ENCODE measurements at places on chromosomes 3 and 15.
A peak's percentile ranks its signal among the peaks of the same experiment; 100 is the strongest.

DNA sequence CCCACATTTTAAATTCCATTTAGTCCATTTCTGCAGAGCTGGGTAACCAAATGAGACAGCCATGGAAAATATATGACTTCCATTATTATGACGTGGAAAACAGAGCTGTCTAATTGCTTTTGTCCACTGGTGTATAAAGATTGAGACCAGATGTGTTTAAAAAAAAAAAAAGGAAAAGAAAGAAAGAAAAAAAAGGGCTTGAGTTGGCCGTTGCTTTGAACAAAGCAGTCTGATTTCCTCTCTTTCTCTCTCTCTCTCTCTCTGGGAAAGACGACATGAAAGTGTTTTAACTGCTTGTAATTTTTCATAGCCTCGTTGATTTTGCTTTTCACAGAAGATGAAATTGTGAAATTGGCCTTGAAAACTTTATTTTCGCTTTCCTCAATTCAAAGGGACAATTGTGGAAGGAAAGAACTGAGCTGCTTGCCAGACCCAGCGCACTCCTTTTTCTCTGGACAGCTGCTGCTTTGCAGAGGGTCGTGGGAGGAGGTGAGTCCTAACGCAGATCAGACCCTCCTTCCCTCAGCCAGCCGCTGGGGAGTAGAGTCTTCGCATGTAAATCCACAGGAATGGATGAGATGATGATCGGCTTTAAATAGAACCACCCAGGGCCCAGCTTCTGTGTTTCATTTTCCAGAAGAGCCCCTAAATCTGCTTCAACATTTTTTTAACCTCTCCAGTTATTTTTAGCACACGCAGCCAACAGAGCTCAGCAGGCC is 42.8 kb upstream of the UBE2E1 start:
- DNase-seq = no peak

DNA sequence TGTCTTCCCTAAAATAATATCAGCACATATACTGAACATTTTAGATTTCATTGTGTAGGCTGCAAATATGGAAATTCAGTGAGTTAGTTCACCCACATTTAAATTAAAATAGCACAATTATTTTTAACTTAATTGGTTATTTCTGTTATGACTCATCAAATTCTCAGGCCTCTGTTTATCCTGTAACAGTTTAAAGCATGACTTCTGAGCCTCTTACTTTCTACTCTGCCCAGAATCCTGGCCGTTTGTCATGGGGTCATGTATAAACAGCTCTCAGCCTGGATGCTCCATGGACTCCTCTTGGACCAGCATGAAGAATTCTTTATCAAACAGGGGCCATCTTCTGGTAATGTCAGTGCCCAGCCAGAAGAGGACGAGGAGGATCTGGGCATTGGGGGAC is 12.2 kb downstream of the TUBGCP4 start:
- no peak for DNase-seq

DNA sequence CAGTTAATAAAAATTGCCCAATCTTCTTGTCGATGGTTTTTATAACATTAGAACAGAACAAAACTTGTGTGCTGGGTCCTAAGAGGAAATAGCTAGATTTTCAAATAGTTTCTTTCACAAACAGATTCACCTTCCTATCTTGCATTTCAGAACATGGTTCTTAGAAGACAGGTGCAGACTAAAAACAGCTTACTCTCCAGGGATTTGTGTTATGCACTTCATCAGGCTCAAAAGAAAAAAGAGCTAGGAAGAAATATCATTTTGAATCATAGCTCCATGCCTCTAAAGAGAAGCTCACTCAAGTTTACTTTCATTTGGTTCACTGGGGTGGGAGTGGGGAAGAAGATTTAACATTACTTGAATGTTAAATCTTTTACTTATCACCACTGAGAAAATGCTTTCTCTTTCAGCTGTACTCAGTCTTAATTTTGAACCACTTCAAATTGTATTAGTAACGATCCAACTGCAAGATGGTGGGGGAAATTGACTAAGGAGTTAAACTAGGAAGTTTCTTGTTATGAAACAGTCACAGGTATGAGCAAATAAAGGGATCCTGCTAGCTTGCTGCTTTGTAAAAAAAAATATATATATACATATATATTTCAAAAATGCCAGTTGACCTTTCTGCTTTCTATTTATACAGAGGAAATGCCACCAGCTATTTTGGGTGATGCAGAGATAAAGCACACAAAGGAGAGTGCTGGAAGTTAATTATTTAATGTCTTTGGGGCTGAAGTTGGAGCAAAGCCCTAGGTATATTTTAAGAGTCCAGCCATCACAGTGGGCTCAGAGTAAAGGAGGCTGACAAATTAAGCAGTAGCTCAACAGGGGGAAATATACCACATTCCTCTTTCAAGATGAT is 28.3 kb upstream of the NUDT16 start:
- DNase-seq = no peak

DNA sequence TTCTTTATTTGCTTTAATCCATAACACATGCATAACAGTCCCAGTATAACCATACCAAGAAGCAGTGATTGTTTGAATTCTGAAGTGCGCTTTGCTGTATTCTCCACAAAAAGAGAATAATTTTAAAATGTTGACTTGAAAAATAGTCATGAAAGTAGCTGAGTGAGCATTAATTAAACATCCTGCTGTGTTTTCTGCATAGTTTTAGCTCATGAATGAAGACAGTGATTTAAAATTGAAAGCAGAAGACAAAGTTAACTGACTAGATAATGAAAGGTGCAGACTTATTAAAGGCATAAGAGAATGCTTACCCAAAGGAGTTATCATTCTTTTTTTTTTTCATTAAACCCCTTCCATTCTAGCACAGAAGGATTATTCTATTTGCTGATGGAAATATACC is 143.5 kb downstream of the GABRG3 start:
- DNase-seq = no peak

GRCh38 chr15:77474310-77474988 is 53.8 kb downstream of the HMG20A start:
- no peak for DNase-seq

DNA sequence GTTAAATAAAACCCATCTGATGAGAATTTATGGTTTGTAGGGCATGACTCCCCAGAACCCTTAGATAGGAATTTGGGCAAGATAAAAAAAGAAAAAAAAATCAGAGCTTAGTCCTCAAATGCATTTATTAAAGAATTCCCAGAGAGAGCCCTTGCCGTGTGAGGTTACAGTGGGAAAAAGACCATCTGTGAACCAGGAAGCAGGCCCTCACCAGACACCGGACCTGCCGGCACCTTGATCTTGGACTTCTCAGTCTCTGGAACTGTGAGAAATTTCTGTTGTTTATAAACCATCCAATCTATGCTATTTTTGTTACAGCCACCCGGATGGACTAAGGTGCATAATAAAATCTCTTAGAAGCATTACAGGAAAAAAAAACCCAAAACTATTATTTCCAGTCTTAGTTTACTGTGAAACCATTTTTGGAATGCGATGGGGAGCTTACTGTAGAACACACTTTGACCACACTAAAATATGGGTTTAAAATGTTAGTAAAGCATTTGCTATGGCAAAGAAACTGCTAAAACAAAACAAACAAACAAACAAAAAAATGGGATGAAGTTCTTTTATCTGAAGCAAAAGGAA is 72.2 kb downstream of the LEKR1 start:
- DNase-seq = no peak

- no peak for DNase-seq
Measured at GRCh38 chr3:123290107-123290930, 88.6 kb downstream of the SEC22A start.

DNA sequence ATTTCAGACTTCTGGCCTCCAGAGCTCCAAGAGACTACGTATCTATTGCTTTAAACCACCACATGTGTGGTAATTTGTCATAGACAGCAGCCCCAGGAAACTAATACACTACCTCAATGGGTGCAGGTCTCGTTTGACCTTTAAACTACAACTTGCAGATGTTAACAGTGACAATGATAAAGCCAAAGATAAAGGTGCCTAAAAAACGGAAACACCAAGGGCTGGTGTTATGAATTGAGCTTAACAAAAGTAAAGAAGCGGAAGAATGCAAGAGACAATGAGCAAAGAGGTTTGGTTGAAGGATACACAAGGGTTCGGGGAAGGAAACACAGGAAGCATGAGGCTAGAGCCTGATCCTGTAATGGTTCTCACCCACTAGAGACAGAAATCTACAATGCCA is 50.8 kb downstream of the RFTN1 start:
- no peak for DNase-seq

DNA sequence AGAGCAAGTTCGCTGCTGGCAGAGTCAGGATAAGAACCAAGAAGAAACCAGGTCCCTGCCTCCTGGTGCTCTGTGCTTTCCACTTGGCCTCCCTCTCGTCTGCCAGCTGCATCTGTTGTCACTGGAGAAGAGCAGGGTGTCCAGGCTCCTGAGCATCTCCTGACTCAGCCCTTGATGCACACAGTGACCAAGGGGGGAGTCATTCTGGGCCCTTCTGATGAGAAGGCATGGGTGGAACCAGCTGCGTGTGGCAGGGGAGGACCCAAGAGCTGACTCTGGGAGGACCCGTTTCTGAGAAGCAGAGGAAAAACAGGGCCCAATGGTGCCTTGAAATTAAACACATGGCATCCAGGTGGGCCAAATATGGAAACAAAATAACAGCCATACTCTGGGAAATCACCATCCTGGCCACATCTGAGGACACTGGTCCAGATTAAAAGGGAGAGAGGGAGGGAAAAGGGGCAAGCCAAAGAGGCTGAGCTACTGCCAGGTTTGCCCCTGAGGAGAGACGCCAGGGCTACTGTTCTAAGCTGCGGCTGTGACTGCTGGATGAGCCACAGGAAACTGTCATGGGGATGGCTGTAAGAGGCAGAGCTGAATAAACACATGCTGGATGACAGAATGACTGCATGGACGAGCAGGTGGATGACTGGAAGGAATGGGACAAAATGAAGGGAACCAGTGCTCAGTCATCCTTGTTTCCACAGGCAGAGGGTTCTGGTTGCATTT is 58.1 kb upstream of the CA12 start:
- no peak for DNase-seq

DNA sequence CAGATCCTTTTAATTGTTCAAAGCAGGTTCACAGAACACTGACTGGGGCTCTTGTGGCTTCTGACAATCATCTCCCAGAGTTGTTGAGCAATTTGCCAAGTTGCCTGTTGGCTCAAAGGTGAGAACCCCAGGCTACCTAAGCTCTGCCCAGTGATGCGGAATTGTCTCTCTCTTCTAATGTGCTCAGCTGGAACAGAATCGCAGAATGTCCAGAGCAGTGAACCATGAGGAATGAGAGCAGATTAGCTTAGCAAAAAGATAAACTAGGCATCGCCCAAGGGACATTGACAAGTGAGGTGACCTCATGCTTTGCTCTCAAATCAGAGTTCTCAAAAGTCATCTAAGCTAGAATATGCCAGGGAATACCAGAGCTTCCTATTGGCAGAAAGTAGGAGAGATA is 148.1 kb downstream of the WDR76 start:
- DNase-seq = no peak

DNA sequence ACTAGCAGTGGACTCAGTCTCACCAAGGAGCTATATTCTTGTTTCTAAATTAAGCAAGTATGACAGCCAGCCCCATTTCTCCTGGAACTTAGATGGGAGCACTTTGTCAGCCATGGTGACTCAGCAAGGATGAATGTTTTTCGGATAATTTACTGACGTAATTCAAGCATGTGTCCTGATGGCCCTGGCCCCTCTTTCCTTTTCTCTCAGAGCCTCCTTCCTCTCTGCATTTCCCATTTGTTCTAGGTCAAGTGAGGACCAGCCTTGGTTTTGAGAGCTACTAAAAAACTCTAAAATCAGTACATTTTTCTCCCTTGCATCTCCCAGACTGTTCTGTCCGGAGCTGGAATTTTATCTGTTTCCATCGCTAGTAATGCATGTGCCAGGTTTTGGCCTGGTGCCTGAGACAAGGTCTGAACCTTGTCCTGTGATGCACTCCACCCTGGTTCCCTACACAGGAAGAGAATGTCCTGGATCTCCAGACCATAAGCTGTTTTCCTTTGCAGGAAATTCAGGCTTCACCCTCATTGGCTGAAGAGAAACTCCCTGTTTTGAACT is 256.6 kb upstream of the ROPN1 start:
- DNase-seq = no peak

GRCh38 chr15:34583399-34584329 is at the start of gene GOLGA8B:
TSS of gene GOLGA8B (minus strand) at chr15:34583651. CDS start at chr15:34535912, 47,739 bp downstream.
- DNase-seq = peak; percentile 86

DNA sequence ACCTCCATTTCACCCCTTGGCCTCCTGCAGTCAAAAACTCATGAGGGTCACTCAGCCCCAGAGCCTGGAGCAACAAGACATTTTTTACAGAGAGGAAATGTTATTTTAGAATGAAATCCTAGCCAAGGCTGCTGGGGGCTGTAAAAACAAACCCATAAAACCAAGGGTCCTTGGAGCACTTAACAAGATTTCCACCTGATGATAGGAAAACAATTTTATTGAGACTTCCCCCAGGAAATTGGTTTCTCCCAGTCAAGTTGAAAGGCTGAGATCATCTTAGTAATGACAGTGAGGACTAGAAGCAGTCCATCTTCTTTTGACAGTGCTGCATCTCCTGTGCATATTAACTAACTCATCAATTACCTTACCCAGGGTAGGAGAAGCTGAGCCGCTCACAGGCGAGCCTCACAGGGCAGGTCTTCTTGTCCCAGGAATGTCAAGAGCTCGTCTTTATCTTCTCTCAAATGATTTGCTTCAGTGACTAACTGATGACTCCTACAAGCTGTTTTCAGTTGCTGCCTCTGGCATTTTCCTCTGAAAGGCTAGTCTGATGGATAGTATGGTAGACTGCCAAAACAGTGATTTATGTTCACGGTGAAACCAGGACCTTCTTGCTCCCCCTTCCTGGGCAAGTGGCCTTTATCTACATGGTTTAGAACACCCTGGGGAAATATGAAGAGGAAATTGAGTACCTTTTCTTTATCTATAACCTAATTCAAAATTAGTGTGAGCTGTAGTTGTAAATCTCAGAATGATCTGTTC is 34.6 kb upstream of the AEN start:
- DNase-seq = peak; percentile 71

- DNase-seq = no peak
Measured at GRCh38 chr3:81164806-81165205, 596.6 kb downstream of the GBE1 start.

GRCh38 chr3:38031022-38031994 is 1.9 kb upstream of the PLCD1 start:
- DNase-seq = no peak

DNA sequence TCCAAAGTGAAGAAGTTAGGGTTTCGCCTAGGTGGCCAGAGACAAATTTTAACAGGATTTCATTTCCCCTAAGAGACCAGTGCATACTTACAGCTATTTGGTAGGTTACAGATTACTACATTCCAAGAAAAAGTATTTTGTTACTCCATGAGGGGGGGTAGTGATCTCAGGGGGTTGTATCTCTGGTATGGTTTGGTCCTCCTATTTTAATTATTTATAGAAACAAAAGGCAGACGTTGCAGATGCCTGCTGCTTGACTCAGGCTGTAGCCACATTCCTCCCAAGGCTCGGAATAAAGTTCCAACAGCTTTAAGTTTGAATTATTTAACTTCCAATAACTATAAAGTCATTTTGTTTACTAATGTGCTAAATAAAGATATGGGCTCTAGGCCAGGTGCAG is 1.3 kb upstream of the TRIM59 start:
- no peak for DNase-seq

- DNase-seq = peak; percentile 35
Measured at GRCh38 chr3:125202197-125202596, 10.4 kb downstream of the SLC12A8 start.

- no peak for DNase-seq
Measured at GRCh38 chr15:75725719-75726607, 13.3 kb upstream of the CSPG4 start.
